ENCODE measurements at places on chromosomes 4 and X.

GRCh38 chrX:110420771-110421499 lies 62.3 kb downstream of the RTL9 start:
- DNase-seq, result no peak

DNA sequence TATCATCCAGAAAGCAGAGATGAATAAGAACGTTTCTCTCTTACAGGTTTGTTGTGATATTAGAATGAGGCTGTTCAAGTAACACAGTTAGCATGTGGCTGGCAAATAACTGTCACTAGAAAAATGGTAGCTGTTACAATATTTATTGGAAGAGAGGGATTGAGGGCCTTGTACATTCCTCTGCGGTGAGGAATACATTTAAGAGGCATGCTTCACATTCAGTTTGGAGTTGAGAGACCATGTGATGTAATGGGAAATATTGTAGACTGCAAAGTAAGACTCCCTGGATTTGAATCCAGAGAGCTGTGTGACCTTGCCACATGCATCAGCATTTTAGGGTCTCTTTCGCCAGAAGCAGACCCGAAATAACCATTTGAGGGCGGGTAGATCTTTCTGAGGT lies 104.8 kb upstream of the KIT start:
- peak; percentile 5 for DNase-seq

DNA sequence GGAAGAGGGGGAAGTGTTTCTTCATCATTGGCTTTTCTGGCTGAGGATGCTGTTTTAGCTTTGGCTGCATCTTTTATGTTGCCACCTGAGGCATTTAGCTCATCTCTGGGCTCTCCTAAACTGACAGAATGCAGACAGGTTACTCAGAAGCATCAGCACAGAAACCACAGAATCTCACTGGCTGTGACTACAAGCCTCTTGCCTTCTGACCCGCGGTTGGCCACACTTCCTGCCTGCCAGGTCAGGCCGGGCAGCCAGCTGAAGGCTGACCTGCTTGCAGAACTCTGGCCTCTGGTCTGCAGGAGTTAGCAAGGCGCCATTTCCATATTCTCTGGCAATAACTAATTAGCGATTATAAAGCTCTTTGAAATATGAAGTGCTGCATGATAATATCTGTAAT lies 366.5 kb downstream of the MID1IP1 start:
- no peak for DNase-seq

- no peak for DNase-seq
Measured at GRCh38 chr4:4627111-4627510, 85.3 kb upstream of the STX18 start.

DNA sequence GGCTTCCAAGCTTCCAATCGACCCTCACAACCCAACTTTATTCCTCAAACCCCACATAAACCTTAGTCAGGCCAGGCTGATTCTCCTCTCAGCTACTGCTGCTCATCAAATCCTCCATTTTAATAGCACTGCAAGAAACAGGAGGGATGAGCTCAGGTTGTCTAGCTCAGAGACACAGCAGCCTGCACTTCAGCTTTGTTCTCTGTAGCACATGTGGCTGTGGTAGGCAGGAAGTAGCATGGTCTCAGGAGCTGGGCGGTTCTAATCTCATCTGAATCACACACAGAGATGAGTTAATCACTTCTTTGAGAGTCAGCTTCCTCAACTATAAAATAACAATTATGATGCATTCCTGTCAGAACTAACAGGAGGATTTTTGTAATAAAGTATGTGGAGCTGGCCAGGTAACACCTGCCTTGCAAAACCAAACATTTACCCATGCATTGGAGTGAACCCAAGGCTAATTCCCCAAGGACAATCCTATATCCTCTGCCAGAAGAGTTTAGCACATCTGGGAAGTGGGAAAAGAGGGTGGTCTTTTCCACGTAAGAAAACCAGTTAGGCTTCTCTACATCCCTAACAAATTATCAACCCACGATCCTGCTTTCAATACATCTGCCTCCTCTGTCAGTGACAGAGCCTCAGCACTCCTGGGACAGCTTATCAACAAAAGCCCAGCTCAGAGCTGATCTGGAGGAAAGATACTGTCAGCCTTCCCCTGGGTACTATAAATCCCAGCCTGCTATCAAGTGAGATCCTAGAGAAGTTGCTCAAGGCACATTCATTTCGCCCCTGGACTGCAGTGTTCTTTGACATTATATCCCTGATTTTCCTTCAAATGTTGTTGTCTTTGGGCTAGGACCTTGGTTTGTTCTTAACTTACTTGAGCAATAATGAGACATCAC lies 32.8 kb downstream of the ELOVL6 start:
- peak; percentile 88 for DNase-seq

DNA sequence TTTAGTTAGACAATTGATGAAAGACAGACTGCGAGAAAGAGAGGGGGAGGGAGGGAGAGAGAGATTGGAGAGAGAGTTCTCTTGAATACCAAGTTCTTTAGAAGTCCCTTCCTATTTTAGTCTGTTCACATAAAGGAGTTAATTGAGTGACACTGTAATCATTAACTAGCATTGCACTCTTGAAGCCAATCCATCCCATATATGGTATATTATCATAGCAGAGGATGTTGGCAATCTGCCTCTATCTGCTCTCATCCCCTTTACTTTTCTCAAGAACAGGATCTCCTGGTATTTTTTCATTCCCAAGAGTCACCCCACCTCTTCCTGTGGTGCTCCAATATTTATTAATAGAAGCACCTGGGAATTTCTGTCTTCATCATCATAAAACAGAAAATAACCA lies 959.6 kb upstream of the NDST4 start:
- DNase-seq, result peak; percentile 10

GRCh38 chr4:95129031-95129430 lies 371.3 kb downstream of the BMPR1B start:
- DNase-seq, result no peak

GRCh38 chr4:19512086-19512485 lies 739.6 kb upstream of the SLIT2 start:
- no peak for DNase-seq

- no peak for DNase-seq
Measured at GRCh38 chr4:8077181-8078108, 81.2 kb downstream of the ABLIM2 start.

- peak; percentile 64 for DNase-seq
Measured at GRCh38 chr4:159764343-159764952, 661.6 kb downstream of the RAPGEF2 start.

GRCh38 chrX:8274170-8274569 lies 103.1 kb upstream of the VCX2 start:
- peak; percentile 52 for DNase-seq

- DNase-seq, result no peak
Measured at GRCh38 chr4:88981556-88981955, 75.4 kb downstream of the FAM13A start.

- peak; percentile 14 for DNase-seq
Measured at GRCh38 chrX:134186362-134187121, 50.4 kb upstream of the CCDC160 start.

DNA sequence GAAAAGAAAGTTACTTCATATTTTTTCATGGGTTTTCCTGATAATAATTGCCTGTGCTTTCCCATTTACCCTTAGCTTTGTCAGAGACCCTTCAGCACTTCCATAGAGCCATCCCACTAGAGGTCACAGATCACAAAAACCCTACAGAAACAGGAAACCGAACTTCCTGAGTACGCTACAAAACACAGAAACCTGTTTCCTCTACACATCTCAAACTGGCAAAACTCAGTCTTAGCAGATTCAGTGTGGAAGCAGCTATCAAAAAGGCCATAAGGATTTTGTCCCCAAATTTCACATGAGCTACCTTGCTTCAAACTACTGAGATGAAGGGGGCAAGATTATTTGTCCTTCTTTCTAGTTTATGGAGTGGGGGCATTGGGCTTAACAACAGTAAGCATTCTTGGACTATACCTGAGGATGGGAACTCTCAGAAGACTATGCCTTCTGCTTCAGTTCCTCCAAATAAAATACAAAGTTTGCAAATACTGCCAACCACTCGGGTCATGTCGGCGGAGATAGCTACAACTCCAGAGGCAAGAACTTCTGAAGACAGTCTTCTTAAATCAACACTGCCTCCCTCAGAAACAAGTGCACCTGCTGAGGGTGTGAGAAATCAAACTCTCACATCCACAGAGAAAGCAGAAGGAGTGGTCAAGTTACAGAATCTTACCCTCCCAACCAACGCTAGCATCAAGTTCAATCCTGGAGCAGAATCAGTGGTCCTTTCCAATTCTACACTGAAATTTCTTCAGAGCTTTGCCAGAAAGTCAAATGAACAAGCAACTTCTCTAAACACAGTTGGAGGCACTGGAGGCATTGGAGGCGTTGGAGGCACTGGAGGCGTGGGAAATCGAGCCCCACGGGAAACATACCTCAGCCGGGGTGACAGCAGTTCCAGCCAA lies at the start of gene MMRN1:
MMRN1 (plus strand) TSS at position 206 of the 902 bp plus-strand sequence; CDS start at position 324, 118 bp downstream.
- DNase-seq, result no peak

DNA sequence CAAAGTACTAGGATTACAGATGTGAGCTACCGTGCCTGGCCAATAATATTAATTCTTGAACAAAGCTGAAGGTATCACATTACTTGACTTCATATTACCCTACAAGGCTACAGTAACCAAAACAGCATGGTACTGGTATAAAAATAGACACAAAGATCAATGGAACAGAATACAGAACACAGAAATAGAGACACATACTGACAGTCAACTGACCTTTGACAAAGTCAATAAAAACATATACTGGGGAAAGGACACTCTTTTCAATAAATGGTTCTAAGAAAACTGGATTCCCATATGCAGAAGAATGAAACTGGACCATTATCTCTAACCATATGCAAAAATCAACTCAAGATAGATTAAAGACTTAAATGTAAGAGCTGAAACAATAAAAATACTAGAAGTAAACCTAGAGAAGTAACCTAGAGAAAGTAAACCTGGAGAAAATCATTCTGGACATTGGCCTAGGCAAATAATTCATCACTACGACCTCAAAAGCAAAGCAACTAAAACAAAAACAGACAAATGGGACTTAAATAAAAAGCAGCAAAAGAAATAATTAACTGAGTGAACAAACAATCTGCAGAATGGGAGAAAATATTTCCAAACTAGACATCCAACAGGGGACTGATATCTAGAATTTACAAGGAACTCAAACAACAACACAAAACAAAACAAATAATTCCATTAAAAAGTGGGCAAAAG lies 156.6 kb downstream of the FGF16 start:
- no peak for DNase-seq

GRCh38 chr4:38526412-38526811 lies 137.6 kb upstream of the KLF3 start:
- DNase-seq, result no peak

DNA sequence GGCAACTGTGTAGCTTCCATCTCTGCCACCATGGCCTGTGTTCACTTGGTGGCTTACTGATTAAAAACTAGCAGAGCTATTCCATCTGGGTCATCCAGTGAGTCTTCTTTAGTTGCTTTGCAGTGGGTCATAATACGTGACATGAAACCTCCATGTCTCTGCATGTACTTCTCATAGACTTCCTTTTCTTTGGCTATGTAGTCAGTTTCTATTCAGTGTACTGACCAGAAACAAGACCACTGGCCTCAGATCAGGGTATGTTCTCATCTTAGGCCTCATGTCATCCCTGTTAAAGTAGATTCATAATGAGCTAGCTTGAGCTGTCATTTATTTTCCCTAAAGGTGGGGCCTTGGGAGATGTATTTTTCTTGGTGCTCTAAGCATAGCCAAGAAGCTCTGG lies 195.2 kb downstream of the CCNG2 start:
- DNase-seq, result no peak
